RWPE1 (cell line): ENCODE measurements at places on chromosomes 11 and 22.

- DNase-seq, result no peak
These were observed 92.0 kb downstream of the CEP164 start for GRCh38 chr11:117419482-117420142.

DNA sequence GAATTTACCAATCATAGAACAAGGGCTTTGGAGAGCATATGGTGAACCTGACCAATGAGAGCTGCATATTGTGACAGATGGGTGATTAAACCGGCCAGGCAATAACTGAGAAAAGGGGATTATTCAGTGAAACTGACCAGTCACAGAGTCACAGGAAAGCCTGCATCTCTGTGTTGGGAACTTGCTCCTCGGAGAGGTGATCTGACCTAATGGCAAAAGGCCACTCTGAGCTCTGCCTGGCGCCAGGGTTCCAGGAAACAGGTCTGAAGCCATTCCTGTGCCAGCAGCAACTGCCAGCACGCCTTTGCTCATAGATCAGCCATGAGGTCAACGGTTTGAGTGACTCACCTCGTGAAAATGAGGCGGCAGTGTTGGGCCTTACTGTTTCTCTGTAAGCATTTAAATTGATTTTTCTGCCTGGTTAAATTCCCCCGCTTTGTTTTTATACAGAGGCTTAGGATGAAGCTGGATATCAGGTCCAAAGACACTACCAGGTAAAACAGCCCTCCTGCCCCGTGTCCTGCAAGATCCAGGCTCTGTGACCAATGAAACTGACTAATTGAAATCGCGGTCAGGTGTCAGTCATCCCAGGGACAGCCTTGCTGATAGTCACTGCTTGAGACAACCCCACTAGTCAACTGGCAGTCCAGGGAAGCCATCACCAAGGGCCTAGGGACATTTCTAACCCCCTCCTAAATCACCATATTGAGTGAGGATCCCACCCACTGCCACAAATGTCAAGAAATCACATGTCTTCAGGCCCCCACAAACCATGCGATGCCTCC is 35.8 kb upstream of the MYOD1 start:
- peak; percentile 38 for DNase-seq

- DNase-seq, result no peak
These were observed 16.3 kb downstream of the CHRDL2 start for GRCh38 chr11:74714904-74715303.

DNA sequence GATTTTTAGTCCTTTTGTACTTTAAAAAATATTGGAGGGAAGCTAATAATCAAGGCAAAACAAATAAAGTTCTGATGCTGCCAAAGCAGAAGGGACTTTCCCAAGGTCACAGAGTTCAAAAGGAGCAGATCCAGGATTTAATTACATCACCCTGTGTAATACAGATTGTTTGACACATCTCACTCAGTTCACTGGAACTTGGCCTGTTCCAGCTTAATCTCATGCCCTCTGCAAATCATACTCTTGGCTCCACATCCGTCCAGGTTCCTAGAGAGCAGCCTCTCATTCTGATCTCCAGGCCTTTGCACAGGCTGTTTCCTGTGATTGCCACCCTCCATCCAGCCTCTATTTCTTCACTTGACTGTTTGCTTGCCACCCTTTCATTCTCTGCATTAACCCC is 151.7 kb downstream of the SPON1 start:
- DNase-seq, result no peak

DNA sequence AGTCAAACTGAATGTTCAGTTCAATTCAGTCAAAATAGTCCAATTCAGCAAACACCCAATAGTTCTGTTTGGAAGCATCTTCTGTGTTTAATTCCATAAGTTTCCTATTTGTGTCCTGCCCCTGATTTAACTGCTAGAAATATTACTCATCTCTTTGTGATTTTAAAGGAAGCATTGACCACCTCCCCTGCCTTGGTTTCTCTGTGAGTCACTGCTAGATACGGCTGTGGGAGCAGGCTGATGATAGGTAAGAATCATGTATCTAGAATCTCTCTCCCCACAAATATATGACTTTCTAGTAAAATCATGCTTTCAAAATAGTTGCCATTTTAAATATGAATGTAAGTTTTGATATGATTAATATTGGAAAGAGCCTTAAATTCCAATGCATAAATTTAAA is 888.5 kb downstream of the NTM start:
- no peak for DNase-seq

- DNase-seq, result no peak
These were observed 7.6 kb downstream of the DDIAS start for GRCh38 chr11:82909015-82909640.

DNA sequence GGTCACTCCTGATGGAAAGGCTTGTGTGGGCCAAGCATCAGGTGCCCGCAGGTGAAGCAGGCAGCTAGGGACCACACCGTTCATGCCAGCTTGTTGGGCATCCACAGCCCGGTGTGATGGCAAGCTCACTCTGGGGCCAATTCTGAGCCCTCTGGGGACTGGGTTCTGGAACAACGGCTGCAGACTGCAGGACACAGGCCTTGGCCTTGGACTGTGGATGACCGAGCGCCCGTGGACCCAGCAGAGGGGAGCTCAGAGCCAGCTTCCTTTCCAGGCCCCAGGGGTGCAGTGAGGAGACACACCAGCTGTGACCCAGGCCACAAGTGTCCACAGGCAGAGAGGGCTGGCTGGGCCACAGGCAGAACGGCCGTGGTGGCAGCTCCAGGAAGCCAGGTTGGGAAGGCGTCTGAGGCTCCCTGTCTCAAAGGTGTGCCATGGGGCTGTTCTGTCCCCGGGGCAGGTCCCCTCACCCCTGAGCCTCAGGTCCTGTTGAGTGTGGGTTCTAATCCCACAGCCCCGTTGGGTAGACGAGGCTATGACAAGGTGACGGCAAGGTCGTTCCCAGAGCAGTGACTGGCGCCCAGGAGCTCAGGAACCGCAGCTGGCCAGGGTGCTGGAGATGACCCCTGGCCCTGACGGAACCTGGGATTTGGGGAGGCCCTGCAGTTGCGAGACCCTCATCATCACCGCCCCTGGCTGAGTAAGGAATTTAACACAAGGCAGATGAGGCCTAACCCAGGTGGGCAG is 1079.4 kb downstream of the BRD1 start:
- DNase-seq, result no peak

DNA sequence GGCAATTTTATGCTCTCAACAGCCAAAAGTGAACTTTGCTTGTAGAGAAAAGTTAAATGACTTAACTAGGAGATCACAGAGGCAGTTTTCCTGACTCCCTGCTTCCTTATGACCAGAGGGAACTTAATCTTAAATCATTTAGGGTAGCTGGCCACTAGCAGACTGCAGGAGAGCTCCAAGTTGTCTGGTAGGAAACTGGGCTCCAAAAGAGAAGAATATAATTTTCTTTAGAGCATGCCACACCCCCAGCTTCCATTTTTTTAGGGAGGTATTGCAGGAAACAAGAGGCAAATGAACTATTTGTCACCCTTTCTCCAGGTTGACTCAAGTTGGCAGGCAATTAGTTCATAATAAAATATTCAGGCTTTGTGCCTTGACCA is 2.6 kb downstream of the METTL15 start:
- DNase-seq, result no peak

DNA sequence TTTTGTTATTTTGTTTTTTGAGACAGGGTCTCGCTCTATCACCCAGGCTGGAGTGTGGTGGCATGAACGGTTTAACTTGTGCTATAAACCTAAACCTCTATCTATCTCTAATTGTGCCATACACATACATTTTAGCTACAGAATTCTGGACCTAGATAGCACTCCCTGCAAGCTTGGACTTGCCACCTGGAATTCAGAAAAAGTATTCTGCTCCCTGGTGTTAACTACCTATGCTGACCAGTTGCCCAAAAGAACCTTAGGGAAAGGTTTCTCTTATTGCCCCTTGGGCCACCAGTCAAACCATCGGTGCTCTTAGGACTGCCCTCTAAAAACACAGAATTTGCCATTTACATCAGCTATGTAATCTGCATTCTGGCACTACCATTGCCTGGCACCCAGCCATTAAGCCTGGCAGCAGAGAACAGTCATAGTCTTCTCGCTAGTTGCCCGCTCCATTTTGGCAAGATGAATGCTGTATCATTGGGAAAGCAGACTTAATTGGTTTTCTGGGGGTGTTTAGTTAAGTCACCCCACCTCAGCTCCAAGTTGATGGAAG is 55.3 kb downstream of the ETS1 start:
- no peak for DNase-seq

- DNase-seq, result peak; percentile 69
These were observed 83.9 kb upstream of the SNX19 start for GRCh38 chr11:130999992-131000770.

DNA sequence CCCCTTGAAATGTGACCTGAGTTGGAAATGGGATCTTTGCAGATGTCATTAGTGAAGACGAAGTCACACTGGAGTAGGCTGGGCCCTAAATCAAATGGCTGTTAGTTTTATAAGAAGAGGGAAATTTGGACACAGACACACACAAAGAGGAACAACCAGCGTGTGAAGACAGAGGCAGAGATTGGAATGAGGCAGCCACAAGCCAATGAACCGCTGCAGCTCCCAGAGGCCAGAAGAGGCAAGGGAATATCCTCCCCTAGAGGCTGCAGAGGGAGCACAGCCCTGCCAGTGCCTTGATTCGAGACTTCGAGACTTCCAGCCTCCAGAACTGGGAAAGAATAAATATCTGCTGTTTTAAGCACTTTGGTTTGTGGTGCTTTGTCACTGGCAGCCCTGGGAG is 484.5 kb downstream of the MN1 start:
- DNase-seq, result no peak

DNA sequence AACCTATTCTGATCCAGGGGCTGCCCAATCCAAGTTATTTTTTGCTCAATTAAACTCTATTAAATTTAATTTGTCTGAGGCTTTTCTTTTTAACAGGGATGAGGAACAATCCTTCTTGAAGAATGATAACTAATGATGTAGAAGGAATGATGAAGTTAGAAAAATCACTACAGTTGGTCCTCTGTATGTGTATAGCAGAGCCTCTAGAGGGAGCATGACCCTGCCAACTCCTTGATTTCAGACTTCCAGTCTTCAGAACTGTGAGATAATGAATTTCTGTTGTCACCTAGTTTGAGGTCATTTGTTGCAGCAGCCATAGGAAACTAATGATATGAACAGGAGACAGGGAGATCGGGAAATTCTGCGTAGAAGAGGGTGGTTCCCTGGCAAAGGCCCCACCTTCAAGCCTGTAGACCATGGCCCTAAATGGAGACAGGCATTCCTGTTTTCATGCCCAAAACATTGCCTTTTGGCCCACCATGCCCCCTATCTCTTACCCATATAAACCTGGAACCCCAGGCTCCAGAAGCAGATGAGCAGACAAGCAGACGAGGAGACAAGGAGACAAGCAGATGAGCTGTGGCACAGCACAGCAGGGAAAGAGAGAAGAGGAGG is 7.7 kb upstream of the QSER1 start:
- DNase-seq, result no peak

DNA sequence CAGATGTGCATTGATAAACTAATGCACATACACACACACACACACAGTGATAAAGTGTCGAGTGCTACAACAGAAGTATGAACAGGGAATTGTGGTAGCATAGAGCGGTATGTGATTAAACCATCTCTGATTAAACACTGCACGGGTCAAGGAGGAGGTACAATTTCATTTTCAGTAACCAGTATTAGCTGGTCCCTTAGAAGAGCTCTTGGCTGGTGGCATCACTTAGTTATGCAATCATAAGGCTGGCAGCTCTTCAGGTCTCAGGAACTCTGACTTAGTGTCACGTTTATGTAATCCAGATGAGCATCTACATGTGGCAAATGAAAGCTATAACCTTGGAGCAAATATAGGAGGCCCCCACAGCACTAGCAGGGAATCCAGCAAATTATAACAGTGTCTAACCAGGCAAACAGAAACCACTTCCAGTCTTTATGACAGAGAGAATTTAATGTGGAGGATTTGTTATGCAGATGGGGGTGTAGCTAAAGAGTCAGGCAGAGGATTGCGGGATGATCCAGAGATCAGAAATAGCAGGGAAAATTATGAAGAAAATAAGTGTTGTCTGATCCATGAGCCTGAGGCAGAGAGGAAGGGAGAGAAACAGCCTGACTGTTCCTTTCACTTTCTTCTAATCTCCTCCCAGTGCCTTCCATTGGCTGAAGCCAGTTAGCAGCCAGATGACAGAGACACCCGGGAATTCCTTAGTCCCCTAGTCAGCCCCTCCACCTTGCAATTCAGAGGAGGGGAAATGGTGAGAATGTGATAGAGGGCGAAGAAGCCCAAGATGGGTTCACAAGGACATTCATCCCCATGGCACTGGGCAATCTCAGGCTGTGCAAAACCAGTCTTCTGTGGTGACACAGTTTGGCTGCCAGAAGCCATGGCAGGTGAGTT is 533.1 kb upstream of the TENM4 start:
- DNase-seq, result no peak

- no peak for DNase-seq
These were observed 13.3 kb downstream of the DUSP18 start for GRCh38 chr22:30654361-30654760.

GRCh38 chr11:112882494-112883381 is 78.5 kb upstream of the NCAM1 start:
- no peak for DNase-seq

- no peak for DNase-seq
These were observed 50.5 kb upstream of the LRRC55 start for GRCh38 chr11:57131080-57131790.

DNA sequence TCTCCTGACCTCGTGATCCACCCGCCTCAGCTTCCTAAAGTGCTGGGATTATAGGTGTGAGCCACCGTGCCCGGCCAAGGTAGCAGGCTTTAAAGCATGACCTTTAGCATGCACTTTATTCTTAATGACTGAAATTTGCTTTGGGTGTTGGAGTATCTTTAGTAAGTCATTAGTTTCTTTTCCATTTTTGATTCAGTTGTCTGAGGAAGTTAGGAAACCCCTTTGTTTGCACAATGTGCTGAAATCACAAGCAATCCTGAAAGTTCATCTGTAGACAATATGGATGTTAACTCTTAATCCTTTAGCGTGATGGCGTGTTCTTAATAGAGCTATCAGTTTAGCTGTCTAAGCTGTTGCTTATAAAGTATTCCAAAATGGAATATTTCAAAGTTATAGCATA is 16.8 kb downstream of the SDHD start:
- no peak for DNase-seq

- DNase-seq, result no peak
These were observed 4.5 kb downstream of the FAM118A start for GRCh38 chr22:45314054-45314721.

DNA sequence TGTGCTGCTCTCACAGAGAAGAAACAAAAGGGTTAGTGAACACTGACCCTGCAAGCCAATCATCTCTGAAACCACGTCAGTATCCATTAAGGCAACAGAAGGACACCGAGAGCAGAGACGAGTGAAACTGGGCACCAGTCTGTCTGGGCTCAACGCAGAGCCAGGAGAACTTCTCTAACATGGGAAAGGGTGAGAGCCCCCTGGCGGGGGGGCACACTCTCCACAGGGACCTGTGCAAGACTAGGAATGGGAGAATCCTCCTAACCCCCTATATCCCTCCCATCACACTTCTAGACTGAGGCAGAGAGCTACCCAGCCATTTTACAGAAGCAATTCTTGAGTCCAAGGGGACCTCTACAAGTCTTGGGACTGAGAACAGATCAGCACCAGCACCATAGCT is 285.8 kb downstream of the SOX6 start:
- DNase-seq, result no peak
